ENCODE measurements at places on chromosomes 4 and X.

- H3K27me3 ChIP-seq, result no peaks in the 10 kb centered on the region
- peaks cover 6% of the 10 kb centered on the region for H3K4me1 ChIP-seq
- H3K27ac ChIP-seq, result no peak overlapping the region
- H3K4me3 ChIP-seq, result no peak overlapping the region
Observed at GRCh38 chr4:102847687-102848086, 20.3 kb upstream of the UBE2D3 start.

- peaks cover 2% of the 10 kb centered on the region for H3K27me3 ChIP-seq
- H3K4me3 ChIP-seq, result no peak overlapping the region
- no peaks in the 10 kb centered on the region for H3K4me1 ChIP-seq
- DNase-seq, result no peak
- no peaks in the 10 kb centered on the region for H3K36me3 ChIP-seq
Observed at GRCh38 chr4:95263960-95264359, 284.8 kb downstream of the UNC5C start.

- no peaks in the 10 kb centered on the region for H3K4me1 ChIP-seq
- no peak overlapping the region for H3K27ac ChIP-seq
- no peak for DNase-seq
- no peak overlapping the region for H3K4me3 ChIP-seq
Observed at GRCh38 chr4:43238008-43238407, 345.5 kb downstream of the GRXCR1 start.

DNA sequence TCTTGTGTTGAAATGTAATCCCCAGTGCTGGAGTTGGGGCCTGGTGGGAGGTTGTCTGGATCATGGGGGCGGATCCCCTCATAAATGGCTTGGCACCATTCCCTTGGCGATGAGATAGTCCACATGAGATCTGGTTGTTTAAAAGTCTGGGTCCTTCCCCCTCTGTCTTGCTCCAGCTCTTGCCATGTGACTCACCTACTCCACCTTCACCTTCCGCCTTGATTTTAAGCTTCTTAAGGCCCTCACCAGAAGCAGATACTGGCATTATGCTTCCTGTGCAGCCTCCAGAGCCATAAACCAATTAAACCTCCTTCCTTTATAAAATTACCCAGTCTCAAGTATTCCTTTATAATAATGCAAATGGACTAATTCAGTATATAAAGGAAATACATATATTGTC lies 111.5 kb downstream of the NR3C2 start:
- no peak overlapping the region for H3K4me3 ChIP-seq
- DNase-seq, result no peak
- no peaks in the 10 kb centered on the region for H3K4me1 ChIP-seq
- H3K27ac ChIP-seq, result no peak overlapping the region
- H3K27me3 ChIP-seq, result no peaks in the 10 kb centered on the region

- peaks cover 54% of the 10 kb centered on the region for H3K4me1 ChIP-seq
- peaks cover 27% of the 10 kb centered on the region for H3K36me3 ChIP-seq
- H3K4me3 ChIP-seq, result no peak overlapping the region
- DNase-seq, result no peak
- no peak overlapping the region for H3K27ac ChIP-seq
Observed at GRCh38 chr4:153542834-153543233, 76.7 kb downstream of the TMEM131L start.

DNA sequence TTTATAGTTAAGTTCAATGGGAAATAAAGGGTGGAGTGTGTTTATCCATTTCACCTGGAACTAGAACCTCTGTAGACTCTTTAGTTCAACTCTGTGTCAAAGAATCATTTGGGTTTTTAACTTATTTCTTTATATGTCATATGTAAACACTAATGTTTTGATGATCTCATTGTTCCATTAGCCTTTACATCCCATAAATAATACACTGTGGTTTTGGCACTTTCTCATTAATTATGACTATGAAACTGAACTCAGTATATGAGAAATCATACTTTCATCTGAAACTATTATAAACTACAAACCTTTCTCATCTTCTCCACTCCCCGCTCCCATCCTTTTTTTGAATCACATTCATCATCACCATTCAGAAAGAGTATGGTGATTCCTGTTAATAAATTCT lies 31.0 kb downstream of the F8 start:
- peaks cover 7% of the 10 kb centered on the region for H3K27me3 ChIP-seq
- no peaks in the 10 kb centered on the region for H3K36me3 ChIP-seq
- H3K27ac ChIP-seq, result no peak overlapping the region
- H3K4me3 ChIP-seq, result no peak overlapping the region

DNA sequence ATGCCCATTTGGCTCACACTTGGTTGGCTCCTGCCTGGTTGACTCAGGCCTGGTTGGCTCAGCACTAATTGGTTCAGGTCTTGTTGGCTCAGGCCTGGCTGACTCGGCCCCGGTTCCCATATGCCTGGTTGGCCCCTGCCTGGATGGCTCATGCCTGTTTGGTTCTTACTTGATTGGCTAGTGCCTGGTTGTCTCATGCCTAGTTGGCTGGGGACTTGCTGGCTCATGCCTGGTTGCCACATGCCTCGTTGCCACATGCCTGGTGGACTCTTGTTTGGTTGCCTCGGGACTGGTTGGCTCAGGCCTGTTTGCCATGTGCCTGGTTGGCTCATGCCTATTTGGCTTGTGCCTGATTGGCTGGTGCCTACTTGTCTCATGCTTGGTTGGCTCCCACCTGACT lies 103.7 kb downstream of the APOOL start:
- H3K4me1 ChIP-seq, result no peaks in the 10 kb centered on the region
- no peak overlapping the region for H3K4me3 ChIP-seq
- H3K27me3 ChIP-seq, result no peaks in the 10 kb centered on the region

DNA sequence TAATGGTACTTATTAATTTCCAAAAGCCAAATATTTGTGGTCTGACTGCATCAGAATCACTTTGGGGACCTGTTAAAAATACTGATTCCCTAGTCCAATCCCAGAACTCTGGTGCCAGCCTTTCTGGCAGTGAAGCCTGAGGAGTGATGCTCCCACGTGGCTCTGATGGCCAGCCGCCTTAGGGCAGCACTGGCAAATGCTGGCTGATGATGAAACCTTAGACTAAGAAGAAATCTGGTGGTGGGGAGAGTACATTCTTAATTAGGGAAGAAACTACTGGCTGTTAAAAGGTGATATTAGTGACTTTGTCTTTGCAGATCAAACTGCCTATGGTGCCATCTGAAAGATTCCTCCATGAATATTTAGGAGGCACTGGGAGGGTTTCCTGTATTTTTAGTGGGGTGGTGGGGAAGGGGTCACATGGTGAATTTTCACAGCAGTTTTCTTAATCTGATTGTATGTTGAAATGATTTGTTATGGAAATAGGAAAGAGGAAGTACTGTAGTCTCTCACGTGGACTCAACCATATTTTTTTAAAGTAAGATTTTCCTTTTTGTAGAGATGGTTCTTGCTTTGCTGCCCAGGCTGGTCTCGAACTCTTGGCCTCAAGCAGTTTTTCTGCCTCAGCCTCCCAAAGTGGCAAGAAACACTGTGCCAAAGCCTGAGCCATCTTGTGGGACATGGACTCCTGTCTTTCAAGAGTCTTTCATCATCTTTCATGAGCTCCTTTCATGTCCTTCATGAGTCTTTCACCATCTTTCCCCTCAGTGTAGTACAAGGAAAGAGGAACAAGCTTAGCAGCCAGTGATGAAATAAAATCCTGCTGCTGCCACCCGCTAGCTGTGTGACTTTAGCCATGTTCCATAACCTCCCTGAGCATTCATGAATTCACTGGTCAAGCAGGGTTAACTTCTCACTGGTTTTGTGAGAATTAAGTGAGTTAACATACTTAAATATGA lies 90.8 kb downstream of the ZNF330 start:
- no peaks in the 10 kb centered on the region for H3K36me3 ChIP-seq
- no peak for DNase-seq
- H3K27ac ChIP-seq, result no peak overlapping the region

DNA sequence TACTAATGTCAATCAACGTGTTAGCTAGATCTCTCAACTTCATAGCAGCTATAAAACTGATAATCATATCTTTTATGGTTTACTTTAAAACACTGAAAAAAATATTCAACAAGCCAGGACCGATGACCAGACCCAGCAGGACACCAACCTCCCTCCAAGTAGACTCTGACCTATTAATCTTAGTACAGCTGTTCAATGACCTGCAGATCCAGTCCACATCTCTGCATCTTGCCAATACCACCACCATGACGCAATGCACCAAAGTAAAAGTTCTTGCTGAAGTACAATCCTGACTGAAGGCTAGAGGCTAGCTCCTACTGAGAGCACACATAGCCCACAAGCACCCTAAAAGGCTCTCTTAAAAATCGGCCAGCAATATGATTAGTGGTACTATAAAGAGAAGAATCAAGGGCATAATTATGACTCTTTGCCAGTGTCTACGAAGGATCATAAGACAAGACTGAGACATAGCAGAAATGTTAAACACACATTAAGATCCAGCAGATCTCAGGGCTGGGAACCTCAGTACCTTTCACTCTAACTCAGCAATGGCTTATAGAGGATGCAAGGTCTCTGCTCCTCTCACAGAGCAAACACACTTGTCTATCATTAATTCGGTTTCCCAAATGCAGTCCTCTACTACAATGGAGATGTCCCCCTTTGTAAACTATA lies 7.6 kb downstream of the MED14 start:
- peaks cover 48% of the 10 kb centered on the region for H3K36me3 ChIP-seq
- DNase-seq, result no peak
- H3K27me3 ChIP-seq, result no peaks in the 10 kb centered on the region
- H3K27ac ChIP-seq, result no peak overlapping the region
- H3K4me1 ChIP-seq, result peaks cover 60% of the 10 kb centered on the region

DNA sequence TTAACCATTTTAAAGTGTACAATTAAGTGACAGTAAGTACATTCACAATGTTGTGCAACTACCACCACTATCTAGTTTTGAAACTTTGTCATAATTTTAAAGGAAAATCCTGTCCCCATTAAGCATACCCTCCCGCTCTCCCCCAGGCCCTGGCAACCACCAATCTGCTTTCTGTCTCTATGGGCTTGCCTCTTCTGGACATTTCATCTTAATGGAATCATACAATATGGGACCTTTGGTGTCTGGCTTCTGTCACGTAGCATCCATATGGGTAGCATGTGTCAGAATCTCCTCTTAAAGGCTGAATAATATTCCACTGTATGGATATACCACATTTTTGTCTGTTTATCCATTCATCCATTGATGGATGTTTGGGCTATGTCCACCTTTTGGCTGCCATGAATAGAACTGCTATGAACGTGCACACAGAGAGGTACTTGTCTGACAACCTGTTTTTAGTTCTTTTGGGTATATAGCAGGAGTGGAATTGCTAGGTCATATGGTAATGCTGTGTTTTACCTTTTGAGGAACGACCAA lies 61.5 kb downstream of the ELF4 start:
- H3K36me3 ChIP-seq, result peaks cover 2% of the 10 kb centered on the region
- H3K27ac ChIP-seq, result no peak overlapping the region
- no peak for DNase-seq
- H3K4me1 ChIP-seq, result no peaks in the 10 kb centered on the region
- H3K27me3 ChIP-seq, result no peaks in the 10 kb centered on the region

- no peak for DNase-seq
- no peaks in the 10 kb centered on the region for H3K4me1 ChIP-seq
- H3K27me3 ChIP-seq, result no peaks in the 10 kb centered on the region
- H3K36me3 ChIP-seq, result no peaks in the 10 kb centered on the region
- H3K4me3 ChIP-seq, result no peak overlapping the region
Observed at GRCh38 chrX:143726296-143726695, 5.7 kb upstream of the SPANXN2 start.

DNA sequence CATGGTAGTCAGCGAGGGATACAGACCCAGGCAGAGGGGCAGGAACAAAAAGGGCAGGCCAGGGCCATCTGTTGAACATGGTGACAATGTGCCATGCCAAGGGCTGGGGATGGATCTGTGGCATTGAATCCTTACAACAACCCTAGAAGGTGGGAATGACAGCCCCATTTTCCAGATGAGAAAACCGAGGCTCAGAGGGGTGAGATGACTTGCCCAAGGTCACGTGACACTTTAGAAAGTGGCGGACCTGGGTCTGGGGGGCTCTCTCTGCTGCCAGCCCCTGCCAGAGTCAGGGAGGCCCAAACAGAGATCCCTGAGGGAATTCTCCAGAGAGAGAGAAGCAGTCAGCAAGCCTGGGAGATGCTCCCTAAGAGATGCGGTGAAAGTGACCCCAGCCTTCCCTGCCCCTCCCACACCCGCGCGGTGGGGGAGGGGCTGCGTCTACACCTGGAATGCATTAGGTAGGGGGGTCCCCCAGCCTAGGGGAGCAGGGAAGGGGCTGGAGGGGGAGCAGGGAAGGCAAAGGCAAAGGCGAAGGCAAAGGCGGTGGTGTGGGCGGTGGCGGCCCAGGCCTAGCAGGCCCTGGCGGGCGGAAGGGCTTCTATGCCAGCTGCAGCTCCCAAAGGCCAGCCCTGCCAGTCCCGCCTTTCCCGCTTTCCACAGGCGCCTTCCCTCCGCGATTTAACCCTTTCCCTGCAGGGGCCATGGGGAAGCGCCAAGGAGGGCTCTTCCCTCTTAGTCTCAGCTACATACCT lies 13.0 kb downstream of the FGD1 start:
- H3K4me3 ChIP-seq, result no peak overlapping the region
- no peak overlapping the region for H3K27ac ChIP-seq
- no peaks in the 10 kb centered on the region for H3K4me1 ChIP-seq
- H3K27me3 ChIP-seq, result no peaks in the 10 kb centered on the region

GRCh38 chr4:11436084-11436483 lies 7.4 kb upstream of the HS3ST1 start:
- no peak overlapping the region for H3K27ac ChIP-seq
- peaks cover 21% of the 10 kb centered on the region for H3K27me3 ChIP-seq
- DNase-seq, result no peak
- no peaks in the 10 kb centered on the region for H3K4me1 ChIP-seq
- no peaks in the 10 kb centered on the region for H3K36me3 ChIP-seq

DNA sequence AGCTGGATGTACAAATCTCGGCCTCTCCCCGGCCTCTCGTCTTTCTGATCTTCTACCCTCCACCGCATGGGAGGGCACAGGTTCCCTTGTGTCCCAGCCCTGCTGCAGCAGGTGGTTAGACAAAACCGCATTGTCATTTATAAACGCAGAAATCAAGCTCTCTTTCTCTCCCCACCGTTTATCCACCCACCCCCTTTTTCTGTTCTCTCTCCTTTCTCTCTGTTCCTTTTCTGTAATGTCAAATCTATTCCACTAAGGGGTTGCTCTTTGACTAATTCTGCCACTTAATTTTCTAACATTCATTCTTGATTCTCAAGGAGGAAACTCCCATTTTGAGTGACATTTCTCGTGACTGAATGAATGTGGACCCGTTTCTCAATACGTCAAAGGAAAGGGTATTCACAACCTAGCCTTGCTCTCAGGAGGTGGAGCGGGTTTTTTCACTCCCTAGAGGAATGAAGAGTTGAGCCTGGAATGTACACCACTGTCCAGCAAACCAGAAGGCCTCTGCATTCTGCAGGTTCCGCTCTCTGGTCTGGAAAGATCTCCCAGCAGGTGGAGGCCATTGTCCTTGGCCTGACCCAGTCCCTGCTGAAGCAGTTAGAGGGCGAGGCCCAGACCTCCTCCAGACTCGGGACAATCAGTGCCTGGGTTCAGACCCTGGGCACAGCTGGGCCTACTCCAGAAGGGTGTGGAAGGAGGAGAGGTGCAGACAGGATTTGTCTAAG lies 70.9 kb upstream of the ENPP6 start:
- DNase-seq, result no peak
- H3K4me3 ChIP-seq, result peak overlapping the region; percentile 23
- no peaks in the 10 kb centered on the region for H3K27me3 ChIP-seq
- H3K36me3 ChIP-seq, result no peaks in the 10 kb centered on the region
- H3K4me1 ChIP-seq, result peaks cover 30% of the 10 kb centered on the region

Data from activated CD4-positive, alpha-beta T cell treated with anti-CD3 and anti-CD28 coated beads, Interleukin-2, amount 10 ng/mL, durations not matched to agents 7 days and 5 days (primary cell).